ENCODE measurements at places on chromosomes 16 and 17.

GRCh38 chr17:69466451-69466850 lies 52.0 kb downstream of the MAP2K6 start:
- peak; percentile 70 for DNase-seq

DNA sequence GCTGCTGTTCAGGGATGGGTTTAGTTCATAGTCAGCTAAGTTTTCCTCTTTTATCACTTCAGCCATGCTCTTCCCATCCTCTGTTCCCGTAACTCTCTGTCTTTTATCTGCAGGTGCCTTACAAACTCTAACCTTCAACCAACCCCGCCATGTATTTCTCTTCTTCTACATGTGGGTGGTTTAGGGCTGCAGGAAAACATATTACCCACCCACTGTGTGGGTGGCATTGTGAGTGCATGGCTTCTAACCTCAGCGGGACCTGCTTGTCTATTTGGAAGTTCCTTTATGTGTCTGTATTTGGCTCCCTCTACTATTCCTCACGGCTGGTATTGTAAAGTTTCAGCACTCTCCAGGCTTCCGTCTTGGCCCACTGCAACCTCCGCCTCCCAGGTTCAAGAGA lies 39.0 kb upstream of the TANC2 start:
- DNase-seq: no peak

GRCh38 chr16:26161461-26162180 lies 469.9 kb downstream of the HS3ST4 start:
- no peak for DNase-seq

- no peak for DNase-seq
Measured at GRCh38 chr17:82492643-82493225, 26.8 kb upstream of the FOXK2 start.

GRCh38 chr16:87086156-87086555 lies 231.0 kb downstream of the C16orf95 start:
- DNase-seq: no peak

DNA sequence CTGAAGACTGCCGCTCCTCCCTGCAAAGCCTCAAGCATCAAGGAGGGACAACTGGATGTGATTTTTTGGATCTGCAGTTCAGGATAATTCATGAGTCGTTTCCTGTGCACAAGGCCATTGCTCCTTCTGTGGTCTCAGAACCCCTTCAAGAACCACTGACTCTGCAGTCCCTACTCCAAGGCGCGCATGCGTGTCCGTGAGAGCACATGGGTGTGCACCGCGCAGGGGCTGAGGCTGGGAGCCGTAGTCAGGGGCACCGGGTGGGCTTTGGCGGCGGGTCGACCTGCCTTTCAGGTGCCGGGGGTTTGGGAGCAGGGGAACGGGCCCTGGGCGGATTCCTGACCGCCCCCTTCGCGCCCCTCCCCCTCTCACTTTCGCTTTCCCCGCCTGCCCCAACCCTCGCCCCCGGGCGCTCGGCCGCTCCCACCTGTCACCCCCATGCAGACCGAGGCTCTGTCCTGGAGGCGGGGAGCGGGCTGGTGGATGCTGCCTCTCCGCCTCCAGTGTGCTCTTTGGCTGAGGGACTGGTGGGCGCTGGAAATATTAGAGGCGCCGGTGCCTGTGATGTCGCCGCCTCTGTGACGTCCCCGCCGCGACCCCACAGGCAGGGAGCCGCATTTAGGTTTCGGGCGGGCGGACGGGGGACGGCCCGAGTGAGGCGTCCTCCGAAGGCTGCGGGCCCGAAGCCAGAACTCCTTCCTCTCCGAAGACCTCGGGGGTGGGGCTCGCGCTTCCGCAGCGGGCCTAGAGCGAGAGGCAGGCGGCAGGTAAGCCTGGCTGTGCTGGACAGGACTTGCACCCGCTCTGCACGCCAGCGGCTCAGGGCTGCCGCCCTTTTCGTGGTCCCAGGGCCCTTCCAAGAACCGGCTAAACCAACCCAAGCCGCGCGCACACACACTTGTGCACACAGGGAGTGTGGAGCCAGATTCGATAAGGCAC lies at the start of gene SPATA32:
SPATA32 (minus strand) TSS at position 518 of the 939 bp plus-strand sequence; CDS start at position 440, 78 bp downstream.
- no peak for DNase-seq
